GM10248 (cell line): ENCODE measurements at places on chromosomes 7 and 10.
A peak's percentile ranks its signal among the peaks of the same experiment; 100 is the strongest.

GRCh38 chr7:102927312-102927933 is 14.6 kb downstream of the LRRC17 start:
- DNase-seq = no peak

DNA sequence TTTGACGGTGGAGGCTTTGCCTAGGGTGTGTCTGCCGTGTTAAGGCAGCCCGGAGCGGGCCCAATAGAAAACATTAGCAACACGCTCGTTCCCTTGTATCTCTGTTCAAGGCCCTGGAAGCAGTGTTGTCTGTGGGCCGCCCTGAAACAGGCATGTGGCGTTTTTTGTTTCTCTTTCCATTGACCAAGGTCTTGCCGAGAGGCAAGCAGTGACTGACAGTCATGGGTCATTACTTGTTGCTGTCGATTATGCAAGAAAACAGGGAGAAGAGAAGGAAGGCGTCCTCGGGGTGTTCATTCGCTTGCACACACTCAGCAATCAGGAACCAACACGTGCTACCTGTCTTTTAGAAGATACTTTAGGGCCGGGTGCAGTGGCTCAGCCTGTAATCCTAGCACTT is 92.5 kb downstream of the EZH2 start:
- DNase-seq = no peak

DNA sequence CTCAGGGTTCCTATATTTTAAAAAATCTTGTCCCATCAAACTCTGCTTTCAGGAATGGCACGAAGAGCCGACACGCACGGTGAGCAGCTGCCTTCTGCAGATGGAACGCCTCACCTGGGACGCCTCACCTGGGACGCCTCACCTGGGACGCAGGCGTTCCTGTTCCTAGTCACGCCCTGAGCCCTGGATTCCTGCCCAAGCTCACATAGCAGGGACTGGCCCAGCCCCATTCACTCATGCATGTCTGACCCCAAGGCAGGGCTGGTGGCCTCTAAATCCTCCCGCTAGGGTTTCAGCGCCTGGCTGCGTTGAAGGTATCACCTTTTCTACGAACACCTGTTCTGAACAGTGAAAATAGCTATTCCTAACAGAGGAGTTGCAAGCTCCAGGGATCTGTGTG is 49.8 kb downstream of the CARD11 start:
- no peak for DNase-seq

- DNase-seq = no peak
Observed at GRCh38 chr7:33089142-33089541, 20.1 kb downstream of the RP9 start.

DNA sequence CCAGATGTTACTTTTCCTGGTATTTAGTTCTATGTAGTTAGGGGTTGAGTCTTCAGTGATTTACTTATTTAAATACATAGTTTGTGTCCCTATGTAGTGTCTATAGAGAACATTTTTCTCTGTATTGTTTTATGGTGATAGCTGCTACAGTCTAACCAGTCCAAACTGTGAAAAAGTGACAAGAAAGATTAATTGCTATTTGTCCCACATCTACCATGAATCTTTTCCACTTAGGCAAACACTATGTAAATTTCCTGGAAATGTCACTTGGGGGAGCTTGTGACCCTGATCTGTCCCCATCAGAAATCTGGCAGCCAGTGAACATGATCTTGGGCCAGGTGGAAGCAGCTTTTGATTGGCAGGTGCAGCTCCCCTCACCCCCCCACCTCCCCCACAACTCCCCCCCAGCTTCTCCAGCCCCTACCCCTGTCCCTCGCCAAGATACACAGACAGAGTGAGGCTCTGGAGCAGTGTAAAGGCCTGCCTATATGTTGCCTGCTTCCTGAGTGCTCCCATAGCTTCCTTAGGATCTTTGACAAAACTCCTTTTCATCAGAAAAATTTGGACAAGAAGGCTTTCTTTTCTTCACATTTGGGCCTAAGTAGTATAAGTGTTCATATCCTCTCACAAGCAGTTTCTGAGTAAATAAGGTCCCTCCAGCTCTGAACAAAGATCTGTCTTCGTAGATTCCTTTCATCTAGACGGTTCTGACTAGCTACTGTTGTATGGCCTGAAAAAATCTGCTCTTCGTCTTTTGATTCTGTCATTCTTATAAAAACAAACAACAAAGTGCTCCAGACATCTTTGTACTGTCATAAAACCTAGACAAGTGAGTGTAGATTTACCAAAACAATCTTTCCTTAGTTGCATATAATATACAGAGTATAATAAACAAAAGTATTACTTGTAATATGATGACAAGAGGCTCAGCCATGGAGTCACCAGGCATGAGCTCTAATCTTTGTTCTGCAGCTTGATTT is 31.5 kb upstream of the SLC13A1 start:
- no peak for DNase-seq

DNA sequence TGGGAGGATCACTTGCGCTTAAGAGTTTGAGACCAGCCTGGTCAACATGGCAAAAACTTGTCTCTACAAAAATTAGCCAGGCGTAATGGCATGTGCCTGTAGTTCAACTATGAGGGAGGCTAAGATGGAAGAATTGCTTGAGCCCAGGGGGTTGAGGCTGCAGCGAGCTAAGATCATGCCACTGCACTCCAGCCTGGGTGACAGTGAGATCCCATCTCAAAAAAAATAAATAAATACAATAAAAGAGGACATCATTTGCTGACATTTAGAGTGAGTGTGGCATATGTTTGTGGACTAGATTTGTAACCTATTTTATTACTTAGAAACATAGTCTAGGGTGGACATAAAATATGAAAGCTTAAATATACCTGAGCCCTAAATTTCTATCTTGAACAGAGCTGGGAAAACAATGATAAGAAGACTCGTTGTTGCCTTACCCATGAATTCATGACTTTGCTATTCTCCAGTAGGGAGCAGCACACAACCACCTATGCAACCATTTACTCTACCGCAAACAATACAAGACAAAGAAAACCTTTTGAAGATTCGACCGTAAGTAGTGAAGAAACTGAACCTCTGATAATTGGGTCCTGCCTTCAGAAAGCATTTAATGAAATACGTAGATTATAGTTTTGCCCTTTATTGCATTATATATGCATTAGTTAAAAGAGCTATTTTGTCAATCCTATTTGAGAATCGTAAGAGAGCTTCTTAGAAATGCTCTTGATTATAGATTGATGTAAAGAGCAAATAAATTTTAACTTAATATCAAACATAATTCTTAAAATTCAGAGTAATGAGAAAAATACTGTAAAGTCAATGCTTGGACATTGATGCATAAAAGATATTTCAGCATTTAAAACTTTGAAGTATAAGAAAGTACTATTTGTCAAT is 83.5 kb downstream of the GNAT3 start:
- peak; percentile 17 for DNase-seq

DNA sequence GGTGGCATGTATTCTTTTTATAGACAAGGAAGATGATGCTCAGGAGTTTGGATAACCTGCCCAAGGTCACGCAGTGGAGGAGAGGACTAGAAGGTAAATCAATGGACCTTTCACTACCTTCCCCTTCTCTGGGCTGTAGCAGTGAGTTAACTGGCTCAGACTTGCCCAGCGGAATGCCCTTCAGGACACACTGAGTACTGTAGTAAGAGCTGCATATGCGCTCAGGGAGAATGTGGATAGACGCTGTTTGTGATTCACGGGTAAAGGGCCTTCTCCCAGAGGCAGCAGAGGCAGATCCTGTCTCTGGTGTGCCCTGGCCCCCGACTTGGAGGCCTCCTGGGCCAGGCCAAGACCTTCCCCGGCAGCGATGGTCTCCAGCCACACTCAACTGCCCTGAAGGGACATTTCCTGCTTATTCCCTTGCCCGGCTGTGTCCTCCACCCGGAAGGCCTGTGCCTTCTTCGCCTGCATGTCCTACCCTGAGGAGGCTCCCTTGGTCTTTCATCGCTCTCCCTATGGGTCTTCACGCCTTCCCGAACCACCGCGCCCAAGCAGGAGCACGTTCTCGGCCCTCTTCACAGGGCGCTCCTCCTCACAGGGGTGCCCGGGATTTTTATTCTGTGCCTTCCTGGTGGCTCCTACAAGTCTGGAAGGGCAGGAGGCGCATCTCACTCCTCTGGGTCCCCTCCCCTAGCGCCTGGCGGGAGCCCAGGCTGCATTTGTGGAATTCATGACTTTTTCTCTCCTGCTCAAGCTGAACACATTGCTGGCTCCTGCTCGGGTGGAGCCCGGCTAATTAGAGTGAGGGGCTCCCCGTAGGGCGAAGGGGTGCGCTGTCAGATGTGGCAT is 1.8 kb upstream of the IKZF1 start:
- no peak for DNase-seq
